ENCODE measurements at places on chromosomes 7 and 10.

- DNase-seq: peak; percentile 60
These were observed 108.3 kb downstream of the BUB3 start for GRCh38 chr10:123262456-123262855.

GRCh38 chr7:139893999-139894398, 64.9 kb downstream of the TBXAS1 start:
- no peak for DNase-seq

DNA sequence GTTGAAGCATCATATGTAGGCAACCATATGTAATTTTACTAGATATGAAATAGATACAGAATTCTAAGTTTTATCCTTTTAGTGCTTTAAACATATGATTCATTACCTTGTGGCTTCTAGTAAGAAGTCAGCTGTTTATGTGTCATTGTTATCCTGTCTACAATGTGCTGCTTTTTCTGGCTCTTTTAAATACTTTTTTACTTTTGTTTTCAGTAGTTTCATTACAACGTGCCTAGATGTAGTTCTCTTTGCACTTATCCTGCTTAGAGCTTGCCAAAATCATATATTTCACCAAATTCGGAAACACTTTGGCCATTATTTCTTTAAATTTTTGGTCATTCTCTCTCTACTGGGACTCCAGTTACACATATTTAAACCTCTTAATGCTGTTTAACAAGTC, 26.4 kb downstream of the YAE1 start:
- DNase-seq: no peak

DNA sequence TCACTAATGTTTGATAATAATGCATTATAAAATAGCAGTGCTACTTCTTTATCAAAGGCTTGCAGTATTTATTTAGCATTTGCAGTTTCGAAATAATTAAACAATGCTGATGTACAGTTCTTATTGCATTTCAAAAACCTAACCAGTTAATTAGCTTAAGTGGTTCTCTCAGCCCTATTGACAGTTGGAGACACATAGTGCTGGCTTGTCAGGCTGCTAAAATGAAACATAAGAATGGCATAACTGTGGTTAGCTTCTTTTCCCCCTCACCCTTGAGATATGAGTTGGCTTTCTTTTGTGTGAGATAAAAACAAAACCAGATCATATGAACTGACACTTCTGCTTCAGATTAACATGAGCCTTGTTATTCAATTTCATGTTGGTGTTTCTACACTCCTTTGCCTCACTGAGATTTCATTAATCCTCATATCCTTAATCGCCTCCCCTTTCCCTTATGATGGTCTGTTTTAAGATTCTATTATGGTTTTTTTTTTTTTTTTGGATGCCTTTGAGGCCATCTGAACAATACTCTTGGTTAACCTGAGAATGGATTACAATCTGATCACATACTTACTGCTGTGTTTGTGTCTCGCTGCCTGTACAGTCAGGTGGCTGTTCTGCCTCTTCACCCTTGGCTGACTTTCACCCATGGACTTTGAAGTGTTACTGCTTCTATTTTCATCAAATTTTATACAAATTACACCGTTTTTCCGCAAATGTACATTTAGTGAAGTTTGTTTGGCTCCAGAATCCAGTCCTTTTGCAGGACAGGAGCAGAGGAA, 108.0 kb downstream of the SDK1 start:
- DNase-seq: peak; percentile 22

DNA sequence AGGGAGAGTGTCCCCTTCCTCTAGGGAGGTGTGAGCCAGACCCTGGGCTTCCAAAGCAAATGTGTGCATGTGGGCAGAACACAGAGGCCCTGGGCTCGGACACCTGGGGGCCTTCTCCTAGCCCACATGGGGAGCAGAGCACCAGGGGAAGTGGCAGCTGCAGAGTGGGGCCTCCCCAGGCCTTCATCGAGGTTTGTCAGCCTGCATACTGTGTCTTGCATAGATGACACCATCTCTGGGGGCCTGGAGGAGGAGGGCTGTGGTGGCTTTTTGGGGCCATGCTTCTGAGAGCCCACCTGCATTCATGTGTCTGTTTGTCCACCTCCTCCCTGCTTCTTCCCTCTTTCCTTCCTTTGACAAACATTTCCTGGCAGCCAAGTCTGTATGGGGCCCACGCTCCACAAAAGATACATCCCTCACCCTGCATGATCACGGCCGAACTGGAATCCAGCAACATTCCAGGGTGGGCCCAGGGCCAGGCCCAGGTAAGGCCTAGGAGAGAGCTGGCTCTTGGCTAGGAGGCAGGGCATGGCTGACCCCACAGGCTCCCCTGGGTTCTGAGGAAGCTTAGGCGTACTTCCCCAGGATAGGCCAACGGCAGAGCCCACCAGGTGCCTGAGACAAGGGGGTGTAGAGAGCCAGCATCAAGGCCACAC, 79.2 kb downstream of the ZMIZ1 start:
- DNase-seq: no peak

- DNase-seq: no peak
These were observed 28.4 kb downstream of the MBL2 start for GRCh38 chr10:52744057-52744805.

- DNase-seq: no peak
These were observed 59.9 kb upstream of the IGFBP3 start for GRCh38 chr7:45980973-45981372.

All from NCI-H524 (cell line).